ENCODE measurements at places on chromosomes 11 and 22.

DNA sequence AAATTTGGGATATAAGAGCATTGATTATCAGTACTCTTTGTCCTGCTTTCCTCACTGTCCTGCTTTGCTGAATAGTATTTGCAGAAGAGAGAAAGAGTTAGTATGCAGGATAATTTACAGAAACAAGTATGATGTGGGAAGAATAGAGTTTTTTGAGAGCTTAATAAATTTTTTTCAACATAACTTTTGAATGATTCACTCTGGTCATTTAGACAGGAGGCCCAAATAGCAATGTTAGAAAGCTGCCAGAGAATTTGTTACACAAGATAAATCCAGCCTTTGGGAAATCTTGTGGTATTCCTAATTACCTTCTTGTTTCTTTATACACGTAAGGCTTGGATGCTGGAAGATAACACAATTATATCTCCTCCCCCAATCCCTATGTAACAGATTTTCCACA, 484.6 kb downstream of the CNTN5 start:
- DNase-seq: no peak

DNA sequence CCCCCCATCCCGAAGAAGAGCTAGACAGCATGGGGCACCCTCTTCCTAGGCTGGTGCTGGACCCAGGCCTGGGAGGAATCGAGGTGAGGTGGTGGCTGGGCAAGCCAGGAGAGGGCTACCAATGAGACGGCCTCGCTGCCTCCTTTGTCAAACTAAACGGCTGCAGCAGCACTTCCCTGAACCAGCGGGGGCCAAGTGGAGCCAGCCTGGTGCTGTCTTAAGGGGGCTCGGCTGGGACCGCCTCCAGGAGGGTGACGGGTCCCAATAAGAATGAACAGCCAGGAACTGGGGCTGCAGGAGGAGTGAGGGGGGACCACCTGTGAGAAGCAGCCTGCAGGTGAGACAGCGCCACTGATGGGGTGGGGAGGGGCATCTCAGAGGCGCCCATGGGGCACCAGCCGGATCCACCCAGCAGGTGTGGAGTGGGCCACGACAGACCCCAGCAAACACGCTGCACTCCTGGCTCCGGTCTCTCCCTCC, 17.1 kb downstream of the IFT27 start:
- DNase-seq: no peak

GRCh38 chr11:63530021-63530420, 6.6 kb upstream of the PLAAT4 start:
- DNase-seq: no peak

DNA sequence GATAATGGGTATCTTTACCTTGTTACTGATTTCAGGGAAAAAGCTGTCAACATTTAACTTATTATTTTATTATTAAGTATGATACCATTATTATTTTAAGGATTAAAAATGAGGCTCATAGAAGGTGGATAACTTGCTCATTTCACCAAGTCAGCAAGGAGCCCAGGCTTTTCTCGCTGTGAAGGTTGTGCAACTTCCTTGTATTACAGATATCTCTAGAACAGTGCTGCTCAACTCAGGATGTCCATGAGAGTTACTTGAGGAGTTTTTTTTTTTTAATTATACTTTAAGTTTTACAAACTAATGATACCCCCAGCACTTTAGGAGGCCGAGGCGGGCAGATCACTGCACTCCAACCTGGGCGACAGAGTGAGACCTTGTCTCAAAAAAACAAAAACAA, 98.2 kb downstream of the INSC start:
- no peak for DNase-seq

DNA sequence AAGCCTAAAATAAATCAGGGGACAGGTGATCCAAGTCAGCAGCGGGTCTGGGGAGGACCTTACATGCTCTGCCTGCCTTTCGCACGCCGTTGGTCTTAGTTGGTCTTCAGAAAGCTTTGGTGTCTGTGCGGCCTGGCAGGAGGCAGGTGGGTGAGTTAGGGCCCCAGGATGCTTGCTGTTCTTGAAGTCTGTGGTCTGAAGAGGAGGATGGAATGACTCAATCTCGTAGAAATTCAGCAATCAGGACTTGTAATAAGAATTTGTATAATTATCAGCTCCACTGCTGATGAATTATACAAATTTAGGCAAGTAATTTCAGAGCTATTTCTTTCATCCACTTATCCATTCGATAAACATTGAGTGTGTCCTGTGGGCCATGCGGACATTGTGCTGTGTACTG, 138.5 kb downstream of the FEZ1 start:
- no peak for DNase-seq

DNA sequence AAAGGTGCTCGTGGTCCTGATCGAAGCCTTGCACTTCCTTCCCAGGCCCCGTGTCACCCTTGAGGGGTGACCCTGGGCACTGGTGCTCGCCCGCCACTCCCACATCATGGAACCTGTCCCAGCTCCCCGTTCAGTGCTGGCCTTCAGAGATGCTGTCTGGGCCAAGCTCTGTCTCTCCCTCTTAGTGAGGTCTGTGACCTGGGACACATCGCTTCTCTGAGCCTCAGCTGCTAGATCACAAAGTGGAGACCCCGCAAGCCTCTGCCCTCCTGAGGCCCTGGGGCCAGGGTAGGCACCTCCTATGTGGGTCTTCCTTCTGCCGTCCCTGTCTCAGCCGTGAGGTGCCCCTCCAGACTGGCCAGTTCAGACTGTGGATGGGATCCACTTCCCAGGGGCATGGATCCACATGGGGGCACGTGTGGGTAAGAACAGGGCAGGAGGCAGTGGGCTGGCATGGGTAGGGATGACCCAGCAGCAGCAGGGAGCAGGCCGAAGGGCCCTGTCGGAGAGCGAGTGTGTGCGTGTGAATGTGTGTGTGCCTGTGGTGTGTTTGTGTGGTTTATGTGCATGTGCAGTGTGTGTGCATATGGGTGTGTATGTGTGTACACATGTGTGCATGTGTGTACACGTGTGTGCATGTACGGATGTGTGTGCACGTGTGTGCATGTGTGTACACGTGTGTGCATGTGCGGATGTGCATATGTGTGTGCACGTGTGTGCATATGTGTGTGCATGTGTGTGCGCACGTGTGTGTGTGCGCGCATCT, 1073.7 kb downstream of the BRD1 start:
- DNase-seq: no peak
